Activated CD4-positive, alpha-beta T cell treated with anti-CD3 and anti-CD28 coated beads, Interleukin-2, amount 50 U/mL, for 48 hours (primary cell): ENCODE measurements at places on chromosomes 4 and X.

DNA sequence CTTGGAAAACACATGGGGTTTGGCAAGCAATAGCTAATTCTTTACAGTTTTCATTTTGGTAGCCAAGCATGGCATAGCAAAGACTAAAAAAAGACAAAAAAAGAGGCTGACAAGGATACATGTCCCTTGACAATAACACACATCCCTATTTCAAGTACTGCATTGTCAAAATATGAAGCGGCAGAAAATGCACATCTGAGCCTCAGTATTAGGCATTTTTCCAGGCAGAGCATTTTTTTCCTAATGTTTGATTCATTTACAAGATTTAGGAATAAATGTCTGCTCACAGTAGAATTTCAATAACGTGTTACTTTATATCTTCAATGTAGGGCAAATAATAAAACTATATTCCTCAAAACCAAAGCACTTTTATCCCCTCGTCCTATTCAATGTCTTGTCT lies 216.3 kb upstream of the PCDH18 start:
- no peak for DNase-seq

- no peak for DNase-seq
Measured at GRCh38 chr4:145168581-145169187, 11.7 kb downstream of the OTUD4 start.

- no peak for DNase-seq
Measured at GRCh38 chrX:70969635-70970481, 39.0 kb upstream of the SLC7A3 start.

DNA sequence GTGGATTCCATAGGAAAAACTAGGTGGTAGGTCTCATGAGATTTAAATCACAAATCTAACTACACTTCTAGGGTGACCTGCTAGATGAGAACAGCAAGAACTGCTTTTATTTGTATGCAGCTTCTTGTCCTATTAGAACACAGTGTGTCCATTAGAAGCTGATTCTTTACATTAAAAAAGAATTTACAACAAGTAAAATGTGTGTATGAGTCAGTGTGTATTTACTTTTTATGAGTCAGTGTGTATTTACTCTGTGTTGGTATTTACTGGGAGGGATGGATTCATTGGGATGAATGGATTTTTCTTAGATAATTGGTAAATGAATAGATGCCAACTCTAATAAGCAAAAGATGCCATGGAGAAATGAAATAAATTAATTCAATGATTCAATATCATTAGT lies 40.6 kb upstream of the XPNPEP2 start:
- DNase-seq: no peak

DNA sequence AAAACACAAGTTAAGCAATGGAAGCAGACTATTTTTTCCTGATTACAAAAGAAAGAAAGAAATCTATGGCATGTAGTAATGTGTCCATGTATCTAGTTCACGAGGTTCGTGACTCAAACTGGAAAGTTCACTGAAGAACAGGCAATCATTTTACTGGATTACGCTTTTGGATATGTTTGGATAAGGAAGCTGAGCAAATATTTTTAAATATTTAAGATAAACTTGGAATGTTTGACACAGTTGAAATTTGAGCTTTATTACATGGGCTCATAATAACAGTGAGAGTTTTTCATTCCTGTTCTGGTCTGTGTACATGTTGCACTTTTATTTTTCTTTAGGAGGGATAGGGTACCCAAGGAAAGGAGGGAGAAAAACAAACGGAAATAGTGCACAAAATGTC lies 244.2 kb upstream of the GK2 start:
- no peak for DNase-seq

DNA sequence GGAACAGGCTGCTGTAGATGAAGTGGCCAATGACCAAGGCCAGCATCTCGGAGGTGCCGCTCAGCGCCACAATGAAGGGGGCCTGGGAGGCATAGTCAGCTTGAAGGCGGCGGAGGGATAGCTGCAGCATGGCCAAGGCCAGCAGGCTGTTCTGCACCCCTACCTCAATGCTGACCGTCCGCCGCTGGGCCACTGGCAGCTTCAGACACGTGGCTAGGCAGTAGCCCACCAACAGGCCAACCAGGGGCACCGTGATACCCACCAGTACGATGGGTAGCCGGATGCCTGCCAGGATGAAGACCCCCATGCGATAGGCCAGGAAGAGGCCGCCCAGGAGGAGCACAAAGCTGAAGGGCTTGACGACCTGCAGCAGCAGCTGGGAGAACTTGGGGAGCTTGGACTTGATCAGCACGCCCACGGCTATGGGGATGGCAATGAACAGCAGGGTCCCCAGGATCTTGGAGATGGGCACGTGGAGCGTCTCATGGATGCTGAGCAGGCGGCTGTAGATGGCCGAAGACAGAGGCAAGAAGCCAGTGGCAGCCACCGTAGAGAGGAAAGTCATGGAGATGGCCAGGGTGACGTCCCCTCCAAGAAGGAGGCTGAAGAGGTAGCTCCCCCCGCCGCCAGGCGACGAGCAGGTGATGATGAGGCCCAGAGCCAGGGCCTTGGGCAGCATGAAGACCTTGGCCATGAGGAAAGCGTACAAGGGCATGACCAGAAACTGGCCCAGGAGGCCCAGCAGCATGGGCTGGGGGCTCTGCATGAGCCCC lies 1.3 kb upstream of the UBL4A start:
- no peak for DNase-seq

- DNase-seq: no peak
Measured at GRCh38 chrX:10052906-10053625, 85.9 kb downstream of the CLDN34 start.

- DNase-seq: no peak
Measured at GRCh38 chrX:38989076-38989475, 187.8 kb downstream of the MID1IP1 start.

DNA sequence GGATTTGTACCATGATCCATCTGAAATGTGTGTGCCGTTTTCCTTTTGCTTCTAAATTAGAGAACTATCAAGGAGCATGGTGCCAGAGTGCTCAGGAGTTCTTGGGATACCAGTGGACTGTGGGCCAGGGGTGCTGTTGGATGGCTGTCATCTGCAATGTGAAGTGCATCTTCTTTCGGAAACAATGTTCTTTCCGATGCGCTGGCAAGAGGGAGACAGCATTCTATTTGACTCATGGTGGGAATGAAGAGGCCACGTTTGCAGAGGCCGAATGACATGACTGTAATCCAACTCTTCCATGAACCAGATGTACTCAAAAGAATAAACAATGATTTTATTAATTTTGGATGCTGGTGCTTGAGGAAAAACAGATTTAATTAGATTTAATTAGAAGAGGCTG lies 45.5 kb downstream of the SORCS2 start:
- no peak for DNase-seq

DNA sequence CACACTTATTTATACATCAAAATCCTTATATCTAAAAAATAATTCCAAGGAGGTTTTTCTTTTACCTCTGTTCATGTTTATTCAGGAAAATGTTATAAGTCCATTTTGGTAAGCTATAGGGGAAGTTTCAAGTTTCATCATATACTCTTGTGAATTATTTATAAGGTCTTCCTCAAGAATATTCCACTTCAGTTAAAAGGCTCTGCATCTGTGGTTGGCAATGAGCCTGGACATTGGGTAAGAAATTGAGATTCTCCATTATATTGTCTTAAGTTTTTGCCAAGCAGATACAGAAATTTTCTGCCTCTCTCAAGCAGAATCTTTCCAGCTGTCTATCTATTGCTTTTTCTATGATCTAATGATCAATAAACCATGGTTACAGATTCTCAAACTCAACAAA lies 641.9 kb downstream of the NLGN4X start:
- no peak for DNase-seq
